Ascending aorta (tissue), 2 donors: ENCODE measurements at places on chromosomes 1 and 21. TPM values are rescaled to one million over a fixed set of nuclear protein-coding genes. Genes with fewer than 3 reads are reported as not detected.

Gene STX12
- total RNA-seq, result 91.9 TPM

Gene SORT1
- total RNA-seq, result 111 TPM

Gene EFNA3
- total RNA-seq, result 1.5 TPM

DNA sequence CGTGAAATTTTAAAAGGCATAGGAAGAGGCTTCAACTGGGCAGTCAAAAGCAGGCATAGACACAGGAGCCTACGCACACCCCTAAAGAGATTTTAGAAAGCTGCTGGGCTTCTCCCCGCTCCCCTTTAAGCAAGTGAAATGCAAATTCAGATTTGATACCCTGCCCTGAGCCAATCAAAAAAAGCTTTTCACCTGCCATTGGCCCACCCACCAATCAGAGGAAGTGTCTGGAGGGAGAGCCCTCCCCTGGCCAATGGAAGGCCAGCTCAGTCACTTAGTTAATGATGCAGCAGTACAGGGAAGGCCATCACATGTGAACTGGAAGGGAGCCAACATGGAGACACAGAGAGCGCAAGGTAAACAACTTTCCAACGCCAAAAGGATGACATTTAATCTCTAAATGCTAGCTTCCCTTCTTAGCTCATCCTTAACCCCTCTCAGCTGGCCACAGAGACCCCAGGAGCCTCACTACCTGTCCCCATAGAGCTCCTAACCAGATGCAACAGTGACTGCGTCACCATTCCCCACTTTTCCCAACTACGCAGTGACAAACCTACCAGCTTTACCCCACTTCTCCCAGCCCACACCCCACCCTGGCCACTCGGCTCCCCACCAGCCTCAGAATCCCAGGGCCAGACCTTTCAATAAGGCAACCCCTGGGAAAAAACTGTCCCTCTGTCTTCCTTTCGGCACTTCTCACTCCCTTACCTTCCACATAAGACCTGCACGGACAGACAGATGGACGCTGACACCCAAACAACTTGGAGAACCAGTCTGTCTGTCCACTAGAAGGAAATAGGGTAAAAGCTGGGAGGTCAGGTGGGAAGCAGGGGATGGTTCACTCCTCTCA lies 71.0 kb downstream of the CD46 start:
- DNase-seq, result peak; percentile 85

DNA sequence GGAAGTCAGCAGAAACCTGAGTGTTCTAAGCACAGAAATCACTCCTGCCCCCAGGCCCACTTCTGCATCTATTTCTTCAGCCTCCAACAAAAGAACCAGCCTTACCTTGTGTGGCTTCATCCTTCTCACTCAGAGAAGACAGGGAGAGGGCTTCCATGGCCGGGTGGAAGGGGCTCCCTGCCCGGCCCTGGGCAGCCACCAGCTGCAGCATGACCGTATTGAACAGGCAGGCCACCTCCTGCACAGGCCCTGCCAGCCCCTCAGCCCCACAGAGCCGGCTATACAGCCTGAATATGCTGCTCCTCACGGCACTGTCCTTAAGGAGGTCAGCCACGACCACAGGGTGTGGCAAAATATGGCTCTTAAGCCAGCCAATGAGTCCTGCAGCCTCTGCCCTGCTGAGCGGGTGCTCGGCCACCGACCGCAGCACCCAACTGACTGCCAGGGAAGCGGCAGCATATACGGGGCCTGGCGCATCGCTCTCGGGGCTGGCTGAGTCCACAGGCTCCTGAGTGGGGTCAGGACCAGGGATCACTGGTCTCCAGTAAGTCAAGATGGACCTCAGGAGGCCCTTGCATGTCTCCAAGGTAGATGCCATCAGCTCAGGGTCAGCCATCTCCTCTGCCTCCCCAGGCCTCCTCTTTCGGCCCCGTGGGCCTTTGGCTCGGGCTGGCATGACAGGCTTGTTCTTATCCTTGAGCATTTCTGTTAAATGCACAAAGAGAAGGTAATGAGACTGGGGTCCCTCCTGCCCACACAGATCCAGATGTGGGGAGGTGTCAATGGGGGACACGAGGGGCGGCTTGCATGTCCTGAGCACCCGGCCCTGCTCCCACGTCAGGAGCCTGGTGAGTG lies 17.9 kb downstream of the MRAP start:
- DNase-seq, result no peak

- no peak for DNase-seq
Observed at GRCh38 chr1:6834366-6834765, 49.1 kb downstream of the CAMTA1 start.

DNA sequence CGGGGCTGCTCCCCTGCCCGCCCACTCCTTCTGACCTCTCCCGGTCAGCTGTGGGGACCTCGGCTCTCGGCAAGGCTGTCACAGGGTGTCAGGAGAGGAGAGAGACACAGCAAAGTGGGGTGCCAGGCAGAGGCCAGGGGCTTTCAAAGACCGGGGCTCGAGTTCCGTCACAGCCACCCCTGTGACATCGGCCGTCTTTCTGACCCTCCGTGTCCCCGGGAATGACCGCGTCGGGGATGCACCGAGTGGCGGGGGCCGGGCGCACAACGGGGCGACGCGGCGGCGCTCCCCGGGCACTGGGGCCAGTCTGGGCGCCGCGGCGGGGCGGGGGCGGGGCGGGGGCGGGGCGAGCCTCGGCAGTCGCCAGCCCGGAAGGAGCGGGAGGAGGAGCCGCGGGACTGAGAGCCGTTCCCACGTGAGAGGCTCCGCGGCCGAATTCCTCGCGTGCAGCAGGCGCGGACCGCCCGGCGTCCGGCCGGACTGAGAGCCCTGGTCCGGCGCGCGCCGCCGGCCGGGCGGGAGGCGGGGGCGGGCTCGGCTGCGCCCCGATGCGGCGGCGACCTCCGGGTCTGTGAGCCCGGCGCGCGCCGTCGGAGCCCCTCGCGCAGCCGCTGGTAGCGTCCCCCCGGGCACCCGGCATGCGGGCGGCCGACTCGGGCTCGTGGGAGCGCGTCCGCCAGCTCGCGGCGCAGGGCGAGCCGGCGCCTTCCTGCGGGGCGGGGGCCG lies 229.7 kb upstream of the TMEM51 start:
- DNase-seq, result peak; percentile 83

DNA sequence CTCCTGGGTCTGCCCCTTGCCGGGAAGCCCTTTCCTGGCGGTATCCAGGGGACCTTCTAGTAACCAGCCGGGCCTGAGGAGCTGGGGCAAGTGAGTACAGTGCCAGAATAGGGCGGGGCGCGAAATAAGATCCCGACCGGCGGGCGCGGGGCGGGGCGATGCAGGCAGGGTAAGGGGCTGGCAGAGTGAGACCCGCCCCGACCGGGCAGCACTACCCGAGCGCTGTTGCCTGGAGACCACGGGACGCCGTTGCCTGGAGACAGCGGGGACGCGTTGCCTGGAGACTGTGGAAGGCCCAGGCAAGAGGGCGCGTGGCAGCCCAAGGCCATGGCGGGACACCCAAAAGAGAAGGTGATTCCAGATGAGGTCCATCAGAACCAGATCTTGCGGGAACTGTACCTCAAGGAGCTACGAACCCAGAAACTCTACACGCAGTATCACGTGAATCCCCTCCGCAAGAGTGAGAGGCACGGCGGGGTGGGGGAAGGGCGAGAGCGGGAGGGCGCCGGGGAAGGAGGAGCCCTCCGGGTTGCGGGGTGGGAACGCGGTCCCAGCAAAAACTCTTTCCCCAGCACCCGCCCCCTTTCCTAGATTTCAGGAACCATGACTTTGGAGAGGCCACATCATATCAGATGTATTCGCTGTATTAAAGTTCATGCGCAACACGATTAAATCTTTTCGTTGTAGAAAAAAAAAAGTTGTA lies 24.3 kb downstream of the EBNA1BP2 start:
- peak; percentile 70 for DNase-seq

DNA sequence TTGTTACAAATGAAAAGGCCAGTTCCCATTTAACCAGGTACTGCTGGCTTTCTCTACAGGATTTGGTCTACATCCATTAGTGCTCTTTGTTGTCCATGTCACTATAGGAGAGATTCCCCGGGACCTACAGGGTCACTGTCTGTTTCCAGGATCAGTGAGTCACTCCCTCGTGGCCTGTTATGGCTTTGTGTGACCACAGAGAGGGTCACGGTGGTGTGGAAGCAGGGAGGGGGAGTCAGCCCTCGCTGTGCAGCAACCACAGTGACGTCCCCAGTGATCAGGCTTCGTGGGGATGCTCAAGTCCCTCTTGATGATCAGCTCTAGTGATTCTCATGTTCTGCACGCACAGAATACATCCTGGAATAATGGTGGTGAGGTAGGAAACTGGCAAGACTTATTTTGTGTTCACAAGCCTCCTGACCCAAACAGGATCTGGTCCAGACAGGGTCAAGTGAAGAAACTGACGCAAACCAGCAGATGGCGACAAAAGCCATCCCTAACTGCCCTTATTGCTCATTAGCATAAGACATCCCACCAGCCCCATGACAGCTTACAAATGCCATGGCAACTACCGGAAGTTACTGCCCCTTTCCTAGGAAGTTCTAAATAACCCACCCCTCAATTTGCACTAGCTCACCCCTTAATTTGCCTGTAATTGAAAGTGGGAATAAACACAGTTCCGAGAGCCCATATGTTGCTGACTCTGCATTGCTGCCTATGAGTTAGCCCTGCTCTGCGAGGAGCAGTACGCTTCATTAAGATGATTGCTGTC lies 98.5 kb downstream of the DISC1 start:
- no peak for DNase-seq

DNA sequence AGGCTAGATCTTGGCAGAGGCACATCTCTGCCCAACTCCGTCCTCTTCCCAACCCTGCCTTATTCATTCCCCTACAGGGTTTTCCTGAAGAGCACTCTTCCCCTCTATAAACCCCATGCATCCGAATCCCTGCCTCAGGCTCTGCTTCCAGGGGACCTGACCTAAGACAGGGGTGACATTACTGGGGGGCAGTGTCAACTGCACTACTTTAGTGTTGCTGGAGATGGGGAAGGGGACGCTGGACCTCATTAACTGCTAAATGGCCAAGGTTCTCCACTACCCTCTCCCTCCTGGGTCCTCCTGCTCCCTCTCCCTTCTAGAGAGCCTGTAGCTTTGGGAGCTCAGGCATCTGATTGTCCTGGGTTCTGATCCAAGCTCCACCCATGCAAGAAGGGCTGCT lies 126.2 kb downstream of the GRIK3 start:
- no peak for DNase-seq

DNA sequence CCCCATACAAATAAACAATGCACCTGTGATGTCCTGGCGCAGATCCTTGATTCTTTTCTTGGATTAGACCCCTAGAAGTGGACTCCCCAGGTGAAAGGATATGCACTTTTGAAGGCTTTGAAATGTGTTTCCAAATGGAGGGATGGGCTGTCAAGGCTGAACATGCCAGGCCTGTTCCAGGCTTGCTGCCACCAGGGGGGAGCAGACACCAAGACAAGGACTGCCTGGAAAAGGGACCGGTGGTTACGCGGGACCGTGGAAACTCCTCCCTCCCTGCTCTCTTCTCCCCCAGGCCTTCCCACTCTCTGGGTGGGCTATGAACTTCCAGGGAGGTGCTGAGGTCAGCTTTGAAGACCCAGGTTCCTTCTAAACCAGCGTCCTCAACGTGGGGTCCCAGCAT lies 12.7 kb downstream of the C1QB start:
- DNase-seq, result no peak

DNA sequence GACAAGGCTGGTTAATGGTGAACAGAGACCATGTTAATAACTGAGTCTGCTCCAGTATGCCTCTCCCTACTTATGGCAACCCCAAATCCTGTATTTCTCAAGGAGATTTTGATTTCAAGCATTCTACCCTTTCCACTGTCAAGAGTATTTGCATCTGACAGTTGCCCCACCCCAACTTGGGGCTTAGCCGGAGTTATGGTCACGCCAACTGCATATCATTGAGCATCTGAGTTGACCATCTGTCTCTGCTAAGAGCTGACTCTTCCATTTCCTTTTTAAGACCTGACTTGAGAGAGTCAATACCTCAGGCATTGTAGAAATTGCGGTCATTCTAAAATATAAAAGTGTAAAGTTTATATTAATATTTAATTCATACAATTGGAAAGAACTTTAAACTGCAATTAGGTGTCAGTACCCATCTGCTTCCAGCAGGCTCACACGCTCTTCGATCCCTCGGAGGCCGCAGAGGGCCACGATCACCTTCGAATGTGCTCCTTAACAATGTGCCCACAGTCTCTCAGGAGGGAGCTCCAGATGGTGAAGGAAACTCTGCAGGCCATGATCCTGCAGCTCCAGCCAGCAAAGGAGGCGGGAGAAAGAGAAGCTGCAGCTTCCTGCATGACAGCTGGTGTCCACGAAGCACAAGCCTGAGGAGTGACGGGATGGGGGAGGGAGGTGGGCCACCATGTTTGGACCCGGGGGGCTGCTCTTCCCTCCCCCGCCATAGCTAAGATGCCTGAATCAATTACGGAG lies 409.8 kb downstream of the DISC1 start:
- no peak for DNase-seq

DNA sequence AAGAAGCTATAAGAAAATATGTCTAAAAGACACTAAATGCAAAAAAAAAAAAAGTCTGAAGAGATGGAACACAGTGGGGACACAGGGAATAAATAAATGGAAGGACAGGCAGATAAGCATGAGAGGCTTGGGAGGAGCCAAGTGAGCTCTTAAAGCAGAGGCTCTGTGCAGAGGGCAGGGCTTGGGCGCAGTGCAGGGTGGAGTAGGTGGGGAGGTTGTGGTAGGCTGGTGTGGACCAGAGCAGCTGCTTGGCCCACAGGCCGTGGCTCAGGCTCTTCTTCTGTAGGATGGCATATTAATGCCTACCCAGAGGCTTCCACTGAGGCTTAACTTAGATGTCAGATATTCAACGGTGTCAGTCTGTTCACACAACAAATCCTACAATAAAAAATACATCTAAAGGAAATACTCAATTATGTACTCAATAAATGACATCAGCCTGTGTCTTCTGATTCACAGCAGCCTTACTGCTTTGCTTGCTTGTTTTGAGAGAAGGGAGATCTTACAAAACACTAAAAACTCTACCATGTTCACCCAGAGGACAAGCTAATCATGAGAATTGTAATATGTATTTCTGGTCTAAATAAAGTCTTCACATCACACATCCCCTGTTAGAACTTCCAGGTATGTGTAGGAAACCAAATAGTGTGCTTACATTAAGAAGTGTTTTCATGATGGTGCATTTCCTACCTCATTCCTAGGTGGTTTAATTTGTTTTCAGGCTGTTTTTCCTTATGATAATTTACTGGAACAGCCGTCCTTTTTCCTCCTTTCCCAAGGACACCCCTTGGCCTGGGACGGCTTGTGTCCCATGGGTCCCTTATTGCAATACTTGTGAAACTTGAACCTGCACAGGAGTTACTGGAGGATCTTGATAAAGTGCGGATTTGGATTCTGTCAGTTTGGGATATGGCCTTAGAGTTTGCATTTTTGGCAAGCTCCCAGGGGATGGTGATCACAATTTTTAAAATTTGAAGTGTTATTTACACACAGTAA lies 24.9 kb downstream of the DIP2A start:
- DNase-seq, result no peak

GRCh38 chr1:241527146-241527545 lies 5.0 kb upstream of the KMO start:
- no peak for DNase-seq

GRCh38 chr1:115687744-115688143 lies 46.0 kb downstream of the VANGL1 start:
- no peak for DNase-seq

- DNase-seq, result peak; percentile 92
Observed at GRCh38 chr1:15603050-15603965, 13.9 kb upstream of the DDI2 start.
